ENCODE measurements at places on chromosomes 16 and 17.

DNA sequence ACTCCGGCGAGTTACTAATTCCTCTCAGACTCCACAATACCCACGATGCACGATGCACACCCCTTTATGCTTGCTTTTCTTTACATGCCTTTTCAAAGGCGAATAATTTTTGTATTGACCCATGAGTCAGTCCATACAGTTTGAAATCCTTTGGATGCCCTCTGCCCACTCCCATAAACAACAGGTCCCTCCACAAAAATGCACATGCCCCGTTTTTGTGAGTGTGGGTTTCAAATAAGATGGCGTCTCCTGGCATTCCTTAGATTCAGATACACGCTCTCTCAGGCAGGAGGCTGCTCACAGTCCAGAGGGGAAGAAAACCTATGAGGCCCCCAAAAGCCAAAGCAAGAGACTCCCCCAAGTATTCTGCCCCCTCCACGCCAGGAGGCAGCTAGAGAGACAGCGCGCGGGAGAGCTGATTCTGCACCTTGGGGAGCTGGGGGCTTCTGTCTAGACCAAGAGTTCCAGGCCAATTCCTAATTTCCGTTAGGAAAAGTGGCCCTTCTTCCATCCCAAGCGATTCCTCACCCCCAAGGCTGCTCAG, 19.6 kb upstream of the HOXB9 start:
- no peak for DNase-seq

- DNase-seq = no peak
Observed at GRCh38 chr17:3260600-3260999, 37.6 kb downstream of the OR3A1 start.

DNA sequence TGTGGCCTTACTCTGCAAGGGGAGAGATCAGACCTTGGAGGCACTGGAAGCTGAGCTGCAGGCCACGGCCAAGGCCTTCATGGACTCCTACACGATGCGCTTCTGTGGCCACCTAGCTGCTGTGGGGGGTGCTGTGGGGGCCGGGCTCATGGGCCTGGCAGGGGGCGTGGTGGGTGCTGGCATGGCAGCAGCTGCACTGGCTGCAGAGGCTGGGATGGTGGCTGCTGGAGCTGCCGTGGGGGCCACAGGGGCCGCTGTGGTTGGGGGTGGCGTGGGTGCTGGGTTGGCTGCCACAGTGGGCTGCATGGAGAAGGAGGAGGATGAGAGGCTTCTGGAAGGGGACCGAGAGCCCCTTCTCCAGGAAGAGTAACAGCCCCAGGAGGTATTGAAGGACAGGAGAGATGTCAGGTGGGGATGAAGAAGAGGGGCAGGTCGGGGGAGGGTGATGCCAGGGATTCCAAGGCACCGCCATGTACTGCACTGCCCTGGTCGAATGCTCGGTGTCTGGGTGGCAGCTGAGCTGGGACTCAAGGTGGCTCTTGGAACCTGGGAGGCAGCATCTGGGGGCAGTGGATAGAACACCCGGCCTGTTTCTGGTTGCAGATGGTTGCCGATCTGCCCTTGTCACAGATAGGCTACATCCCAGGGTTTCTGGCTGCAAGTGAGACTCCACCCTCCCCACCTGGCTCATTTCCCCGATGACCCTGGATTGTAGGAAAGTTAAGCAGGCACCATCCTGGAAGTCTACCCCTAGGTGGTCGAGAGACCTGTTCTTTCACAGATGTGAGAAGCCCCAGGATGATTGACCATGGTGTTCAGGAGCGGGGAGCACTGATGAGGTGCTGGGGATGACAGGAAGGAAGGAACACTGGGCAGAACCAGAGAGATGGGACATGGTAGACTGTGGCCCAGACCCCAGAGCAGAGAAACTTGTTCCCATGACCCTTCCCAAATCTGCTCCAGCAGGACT, 5.1 kb downstream of the RNF112 start:
- DNase-seq = no peak

DNA sequence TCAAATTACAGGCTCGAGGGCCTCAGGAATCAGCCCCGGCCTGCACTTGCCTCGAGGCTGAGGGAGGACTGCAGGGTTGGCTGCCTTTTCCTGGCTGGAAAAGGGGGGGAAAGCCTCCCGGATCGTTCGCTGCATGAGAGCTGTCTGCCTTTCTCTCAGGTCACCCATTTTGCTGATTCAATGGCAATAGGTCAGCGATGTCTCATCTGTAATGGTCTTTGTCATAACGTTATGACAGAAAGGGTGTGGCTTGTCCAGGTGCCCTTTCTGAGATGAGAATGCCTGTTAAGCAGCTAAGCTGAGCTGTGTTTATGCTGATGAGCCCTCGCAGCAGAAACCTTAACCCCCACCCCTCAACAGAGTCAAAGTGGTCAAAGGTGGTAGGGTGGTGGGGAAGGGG, 81.8 kb downstream of the AKAP1 start:
- no peak for DNase-seq

DNA sequence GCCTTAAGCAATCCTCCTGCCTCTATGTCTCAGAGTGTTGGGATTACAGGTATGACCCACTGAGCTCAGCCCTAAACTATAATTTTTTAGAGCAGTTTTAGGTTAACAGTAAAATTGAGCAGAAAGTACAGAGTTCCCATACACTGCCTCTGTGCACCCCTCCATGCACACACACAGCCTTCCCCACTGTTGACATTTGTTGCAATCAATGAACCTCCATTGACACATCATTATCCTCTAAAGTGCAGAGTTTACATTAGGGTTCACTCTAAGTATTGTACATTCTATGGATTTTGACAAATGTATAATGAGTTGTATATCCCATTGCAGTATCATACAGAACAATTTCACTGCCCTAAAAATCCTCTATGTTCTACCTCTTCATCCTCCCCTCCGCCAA, 35.0 kb downstream of the NGFR start:
- no peak for DNase-seq

- no peak for DNase-seq
Observed at GRCh38 chr17:40306395-40306794, 2.6 kb upstream of the RARA start.

- DNase-seq = no peak
Observed at GRCh38 chr17:68133346-68134045, 98.0 kb downstream of the KPNA2 start.

GRCh38 chr16:72129976-72130656, 36.5 kb downstream of the DHX38 start:
- DNase-seq = no peak

- peak; percentile 88 for DNase-seq
Observed at GRCh38 chr17:40541060-40541872, 24.0 kb downstream of the CCR7 start.

DNA sequence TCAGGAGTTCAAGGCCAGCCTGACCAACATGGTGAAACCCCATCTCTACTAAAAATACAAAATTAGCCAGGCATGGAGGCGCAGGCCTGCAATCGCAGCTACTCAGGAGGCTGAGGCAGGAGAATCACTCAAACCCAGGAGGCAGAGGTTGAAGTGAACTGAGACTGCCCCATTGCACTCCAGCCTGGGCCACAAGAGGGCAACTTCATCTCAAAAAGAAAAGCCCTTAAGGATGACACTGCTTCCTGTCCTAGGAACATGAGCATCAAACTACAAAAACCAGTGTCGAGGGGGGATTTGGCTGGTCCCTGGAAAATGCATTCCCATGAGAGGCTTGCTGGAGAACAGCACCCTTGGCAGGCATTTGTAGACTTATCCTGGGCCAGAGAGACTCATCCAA, 449.5 kb upstream of the PSMD7 start:
- DNase-seq = no peak

DNA sequence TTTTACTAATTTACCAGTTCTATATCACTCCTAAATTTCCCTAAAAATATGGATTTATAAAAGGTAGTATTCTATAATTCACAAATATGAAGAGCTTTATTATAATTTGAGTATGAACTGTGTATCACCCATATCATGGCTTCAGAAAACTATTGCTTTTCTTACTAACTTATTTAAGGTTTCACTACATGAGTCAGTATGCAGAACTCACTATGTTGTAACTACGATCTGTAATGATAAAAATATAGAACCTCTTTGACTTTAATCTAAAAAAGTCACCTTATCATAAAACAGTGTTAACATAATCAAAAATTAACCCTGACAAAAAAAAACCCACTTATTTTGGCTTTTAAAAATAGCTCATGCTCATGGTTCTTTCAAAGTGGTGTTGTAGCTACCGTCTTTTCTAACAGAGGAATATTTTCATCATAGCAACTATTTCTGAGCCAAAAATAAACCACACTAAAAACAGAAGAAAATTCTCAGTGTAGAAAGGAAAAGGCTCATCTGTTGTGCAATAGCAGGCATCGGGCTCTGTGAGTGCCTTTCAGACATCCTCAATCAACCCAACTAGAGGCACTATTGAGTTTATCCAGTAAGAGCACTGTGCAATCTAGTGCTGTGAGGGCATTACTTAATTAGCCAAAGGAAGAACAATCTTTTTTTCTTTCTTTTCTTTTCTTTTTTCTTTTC, 42.1 kb downstream of the ITGAM start:
- DNase-seq = no peak
